ENCODE measurements at places on chromosomes 7 and 10.

- DNase-seq, result no peak
These were observed 53.3 kb downstream of the FHIP2A start for GRCh38 chr10:114874827-114875411.

DNA sequence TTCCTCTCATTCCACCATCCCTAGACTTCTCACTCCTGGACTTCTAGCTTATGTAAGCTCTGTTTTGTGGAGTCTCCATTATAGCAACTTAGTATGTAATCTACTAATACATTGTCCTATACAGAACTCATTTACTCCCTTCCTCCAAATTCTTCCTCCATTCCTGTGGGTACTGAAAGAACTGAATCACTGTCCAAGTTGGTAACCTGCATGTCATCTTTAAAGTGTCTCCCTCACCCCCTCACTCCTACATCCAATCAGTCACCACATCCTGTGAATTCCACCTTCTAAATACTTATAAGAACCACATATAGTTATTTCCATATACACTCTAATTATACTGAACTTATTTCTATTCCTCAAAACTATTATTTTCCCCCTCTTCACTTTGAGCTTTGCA, 20.3 kb downstream of the AASS start:
- peak; percentile 28 for DNase-seq

GRCh38 chr7:143504937-143505297, 27.2 kb downstream of the TAS2R41 start:
- DNase-seq, result no peak

GRCh38 chr7:69992938-69993337, 394.7 kb downstream of the AUTS2 start:
- DNase-seq, result no peak

- no peak for DNase-seq
These were observed 227.2 kb upstream of the KLF14 start for GRCh38 chr7:130961128-130961601.

DNA sequence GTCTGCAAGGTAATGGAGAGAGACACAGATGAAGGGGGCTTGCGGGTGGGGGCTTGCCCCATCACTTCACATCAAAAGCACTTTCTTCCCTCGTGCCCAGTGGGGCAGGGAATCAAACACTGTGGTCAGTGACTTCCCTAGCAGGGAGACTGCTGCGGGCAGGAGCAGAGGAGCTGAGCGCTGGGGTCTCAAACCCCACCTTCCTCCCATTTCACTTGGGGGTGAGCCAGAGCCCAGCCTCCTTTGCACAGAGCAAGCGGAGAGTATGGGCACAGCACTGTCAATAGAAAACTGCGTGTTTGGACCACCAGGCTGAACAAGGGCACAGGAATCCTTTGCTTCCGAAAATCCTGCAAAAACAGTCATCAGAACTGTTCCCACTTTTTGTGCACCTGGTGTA, 355.8 kb upstream of the MKI67 start:
- DNase-seq, result no peak

GRCh38 chr7:116672596-116673456, 830 bp downstream of the MET start:
- peak; percentile 28 for DNase-seq

DNA sequence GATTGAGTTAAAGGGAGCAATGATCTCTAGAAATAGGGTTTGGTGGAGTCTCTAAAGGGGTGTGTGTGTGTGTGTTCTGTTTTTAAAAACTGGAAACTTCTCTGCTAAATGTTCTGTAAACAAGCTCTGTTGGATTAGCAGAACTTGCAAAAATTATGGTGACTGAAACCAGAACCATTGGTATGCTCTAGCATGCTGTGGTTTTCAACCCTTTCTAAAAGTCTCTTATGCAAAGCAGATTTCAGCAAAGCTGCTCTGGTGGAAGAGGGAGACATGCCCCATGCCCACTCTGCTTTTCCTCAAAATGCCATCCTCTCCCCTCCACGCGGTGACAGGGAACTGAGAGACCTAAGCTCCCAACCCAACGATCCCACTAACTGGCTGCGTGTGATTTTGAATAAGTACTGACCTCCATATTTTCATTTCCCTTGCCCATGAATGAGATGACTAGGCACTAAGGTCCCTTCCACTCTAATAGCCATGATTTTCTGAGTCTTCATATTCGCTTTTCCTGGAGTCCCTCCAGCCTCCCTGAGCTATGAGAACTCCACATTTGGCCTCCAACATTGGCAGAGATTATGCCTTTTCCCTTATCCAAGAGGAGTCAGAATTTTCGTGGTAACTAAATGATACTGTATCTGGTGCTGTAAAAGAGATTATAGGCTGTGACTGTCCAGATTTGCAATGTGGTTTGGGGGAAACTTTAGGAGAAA, 117.3 kb upstream of the PALS2 start:
- no peak for DNase-seq

- DNase-seq, result no peak
These were observed 556.1 kb downstream of the DNAJB6 start for GRCh38 chr7:157892751-157893523.

- no peak for DNase-seq
These were observed 46.7 kb downstream of the NKX6-2 start for GRCh38 chr10:132739225-132739613.

GRCh38 chr10:60236869-60237524, 152.7 kb downstream of the ANK3 start:
- DNase-seq, result no peak

DNA sequence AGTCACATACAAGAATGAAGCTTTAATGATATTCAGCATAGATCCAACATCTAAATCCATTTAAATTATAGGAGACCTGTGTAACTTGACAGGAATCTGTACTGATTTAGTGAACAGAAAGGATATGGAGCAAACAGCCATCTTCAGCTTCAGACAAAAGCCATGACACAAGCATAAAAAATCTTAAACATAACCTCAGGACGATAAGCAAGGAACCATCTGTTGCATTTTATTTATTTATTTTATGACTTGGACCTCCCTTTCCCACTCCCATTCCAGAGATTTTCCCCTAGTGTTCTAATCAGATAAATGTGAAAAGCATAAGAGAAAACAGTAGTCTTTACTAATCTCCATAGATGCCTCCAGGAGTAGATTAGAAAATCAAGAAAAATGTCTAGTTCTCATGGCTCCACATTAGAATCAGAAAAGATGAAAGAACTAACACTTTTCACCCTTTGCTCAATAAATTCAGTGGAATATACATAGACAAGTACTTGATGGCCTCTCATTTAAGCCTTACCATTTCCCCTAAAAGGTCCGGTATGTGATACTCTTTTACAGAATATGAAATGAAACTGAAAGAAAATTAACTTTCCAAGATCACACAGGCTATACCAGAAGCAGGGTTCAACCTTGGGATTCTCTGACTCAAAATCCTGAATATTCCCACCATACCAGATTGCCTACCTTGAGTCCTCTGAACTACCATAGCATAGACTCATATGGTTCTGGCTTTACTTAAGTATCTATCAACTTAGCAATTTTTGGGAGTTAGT, 15.2 kb downstream of the CACNA2D1 start:
- peak; percentile 66 for DNase-seq

GRCh38 chr7:151592868-151593486, 73.3 kb upstream of the RHEB start:
- peak; percentile 95 for DNase-seq

GRCh38 chr7:138388673-138389491, 71.2 kb upstream of the TRIM24 start:
- no peak for DNase-seq

DNA sequence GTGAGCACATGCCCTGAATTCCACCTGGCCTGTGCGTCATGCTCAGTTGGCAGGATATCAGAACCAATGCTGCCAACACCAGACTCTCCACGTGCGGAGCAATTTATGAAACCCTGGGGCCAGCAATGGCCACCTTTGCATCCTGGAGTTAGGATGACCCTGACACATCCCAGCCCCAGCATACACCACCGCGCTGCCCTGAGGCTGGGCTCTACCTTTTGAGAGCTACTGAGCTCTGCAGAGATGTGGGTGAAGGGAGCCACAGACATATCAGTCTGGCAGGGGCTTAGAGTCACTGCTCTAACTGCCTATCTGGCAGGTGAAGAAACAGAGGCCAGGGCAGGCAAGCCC, 41.9 kb downstream of the SYPL1 start:
- DNase-seq, result no peak

GRCh38 chr7:13017333-13017857, 330.0 kb downstream of the ARL4A start:
- peak; percentile 11 for DNase-seq

DNA sequence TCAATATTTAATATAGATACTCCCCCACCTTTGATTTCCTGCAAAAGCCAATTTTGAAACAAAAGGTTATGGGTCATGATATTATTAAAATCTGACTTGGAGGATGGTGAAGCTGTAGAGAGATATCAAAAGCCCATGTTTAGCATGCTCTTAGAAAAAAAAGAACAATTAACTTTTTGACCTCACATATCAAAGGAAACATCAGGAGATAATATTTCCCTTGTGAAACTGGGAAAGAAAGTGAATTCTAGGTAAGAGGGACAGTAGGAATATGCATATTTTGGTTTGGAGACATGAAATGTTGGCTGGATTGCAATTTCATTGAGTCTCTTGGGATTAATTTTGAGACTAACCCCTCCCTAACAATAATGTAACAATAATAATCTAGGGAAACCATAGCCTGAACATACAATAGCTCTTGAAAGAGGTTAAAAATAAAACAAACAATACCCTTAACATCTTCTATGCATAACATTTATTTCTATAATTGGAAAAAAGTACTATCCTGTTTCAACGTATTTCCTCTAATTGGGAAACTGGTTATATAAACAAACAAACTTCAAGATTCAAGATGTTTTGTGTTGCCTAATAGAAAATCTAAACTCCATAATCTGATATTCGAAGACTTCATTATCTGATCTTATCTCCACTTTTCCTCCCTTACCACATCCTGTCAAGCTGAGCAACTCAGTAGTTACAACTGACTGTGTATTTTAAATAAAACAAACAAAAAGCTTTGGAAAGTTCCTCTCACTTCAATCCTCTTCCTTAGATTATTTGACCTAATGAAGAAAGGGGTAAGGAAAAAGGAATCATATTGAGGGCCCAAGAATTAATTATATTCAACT, 14.8 kb downstream of the TMEM26 start:
- peak; percentile 35 for DNase-seq

GRCh38 chr10:2469802-2470201, 597.5 kb upstream of the PFKP start:
- DNase-seq, result no peak

GRCh38 chr10:70688828-70689227, 16.5 kb downstream of the ADAMTS14 start:
- DNase-seq, result no peak

- peak; percentile 8 for DNase-seq
These were observed 126.4 kb upstream of the ZNF746 start for GRCh38 chr7:149624006-149624405.

DNA sequence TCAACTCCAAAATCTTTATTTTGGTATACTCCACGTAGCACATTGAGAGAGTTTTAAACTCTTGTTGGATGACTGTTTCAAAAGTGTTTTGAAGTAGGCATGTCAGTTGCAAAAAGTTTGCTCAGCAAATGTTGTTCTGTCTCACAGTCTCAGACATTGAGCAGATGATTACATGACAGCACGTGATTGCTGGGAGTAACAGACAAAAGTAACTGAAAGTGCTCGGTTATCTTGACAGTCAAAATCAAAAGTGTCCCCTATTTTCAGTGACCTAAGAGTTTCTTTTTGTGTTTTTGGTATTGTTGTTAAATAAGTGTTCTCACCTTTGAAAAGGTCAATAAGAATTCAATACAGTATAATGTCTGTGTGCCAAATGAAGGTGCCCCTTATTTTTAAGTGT, 84.3 kb downstream of the CFTR start:
- DNase-seq, result no peak

- DNase-seq, result no peak
These were observed 33.3 kb upstream of the KCNMA1 start for GRCh38 chr10:77670817-77671443.

- no peak for DNase-seq
These were observed 36.7 kb downstream of the MTERF1 start for GRCh38 chr7:91843831-91844230.

- no peak for DNase-seq
These were observed 6.2 kb downstream of the SLC26A4 start for GRCh38 chr7:107666790-107667189.

DNA sequence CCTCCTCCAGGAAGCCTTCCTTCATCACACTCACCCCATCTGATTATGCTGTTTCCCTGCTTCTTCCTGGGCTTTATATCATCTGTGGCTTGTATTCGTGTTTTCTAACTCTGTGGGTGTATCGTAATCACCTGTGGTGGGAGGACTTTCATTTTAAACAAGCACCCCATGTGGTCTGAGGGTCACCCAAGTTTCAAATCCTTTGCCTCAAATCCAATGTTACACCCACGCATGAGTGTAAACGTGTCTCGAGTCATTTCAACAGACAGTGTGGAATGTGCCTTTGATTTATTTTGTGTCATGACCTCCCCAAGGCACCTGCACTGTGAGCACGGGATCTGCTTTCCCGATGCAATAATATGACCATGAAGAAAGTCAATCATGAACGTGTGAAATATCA, 17.5 kb upstream of the LYZL2 start:
- no peak for DNase-seq

- peak; percentile 82 for DNase-seq
These were observed 154.8 kb upstream of the PRR15 start for GRCh38 chr7:29408841-29409243.

DNA sequence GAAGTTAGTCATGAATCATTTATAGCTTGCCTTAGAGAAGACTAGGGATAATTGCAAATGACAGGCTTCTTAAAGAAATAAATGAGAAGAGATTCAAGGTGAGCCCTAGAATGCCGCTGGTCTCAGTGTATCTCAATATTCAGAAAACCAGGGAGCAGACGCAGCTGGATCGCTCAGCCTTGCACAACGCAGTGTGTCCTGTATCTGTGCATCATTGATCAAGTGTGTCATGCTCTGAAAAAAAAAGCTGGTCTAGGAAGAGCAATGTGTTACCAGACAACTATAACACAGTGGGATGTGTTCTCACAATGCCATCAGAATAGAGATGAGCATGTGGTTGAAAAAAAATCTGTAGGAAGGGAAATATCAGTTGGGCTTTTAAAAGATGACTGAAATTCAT, 230.1 kb downstream of the CALN1 start:
- no peak for DNase-seq

DNA sequence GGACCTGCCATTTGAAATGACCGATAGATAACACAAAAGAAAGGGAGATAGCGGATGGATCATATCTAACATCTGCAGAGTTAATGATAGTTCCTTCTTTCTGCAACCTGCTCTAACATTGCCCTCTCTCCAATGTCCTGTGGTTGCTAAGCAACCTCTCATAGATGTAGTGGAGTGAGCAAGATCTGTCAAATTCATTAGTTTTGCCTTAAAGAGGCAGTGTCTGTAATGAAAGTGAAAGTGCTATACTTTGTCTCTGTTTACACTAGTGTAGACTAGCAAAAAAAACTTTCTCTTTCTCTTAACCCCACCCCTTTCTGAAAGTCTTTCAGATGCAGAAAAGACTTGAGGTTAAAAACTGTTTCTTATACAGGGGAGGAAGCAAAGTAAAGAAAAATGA, 1196.9 kb downstream of the SORCS3 start:
- DNase-seq, result no peak
